ENCODE measurements at places on chromosomes 7 and 10.

DNA sequence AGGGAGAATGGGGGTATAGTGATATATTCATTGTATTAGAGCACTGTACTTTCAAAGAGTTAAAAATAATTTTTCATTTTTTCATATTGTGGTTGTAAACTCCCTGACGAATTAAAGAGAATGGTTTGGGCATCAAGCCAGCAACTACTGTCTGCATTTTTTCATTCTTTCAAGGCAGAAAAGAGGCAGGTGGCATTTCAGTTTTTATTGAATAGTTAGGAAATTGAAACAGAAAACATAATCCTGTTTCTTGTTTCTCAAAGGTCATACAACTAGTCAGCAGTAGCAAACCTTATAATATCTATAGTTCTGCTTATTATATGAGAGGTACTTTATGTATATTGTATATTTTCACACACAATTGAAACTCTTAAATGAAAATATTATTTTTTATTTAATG lies 303.9 kb upstream of the KCND2 start:
- no peak for DNase-seq

GRCh38 chr7:100126931-100127865 lies at the start of gene MBLAC1:
TSS of gene MBLAC1 (plus strand) at chr7:100126967. CDS start at chr7:100127396, 429 bp downstream.
- peak; percentile 94 for DNase-seq

DNA sequence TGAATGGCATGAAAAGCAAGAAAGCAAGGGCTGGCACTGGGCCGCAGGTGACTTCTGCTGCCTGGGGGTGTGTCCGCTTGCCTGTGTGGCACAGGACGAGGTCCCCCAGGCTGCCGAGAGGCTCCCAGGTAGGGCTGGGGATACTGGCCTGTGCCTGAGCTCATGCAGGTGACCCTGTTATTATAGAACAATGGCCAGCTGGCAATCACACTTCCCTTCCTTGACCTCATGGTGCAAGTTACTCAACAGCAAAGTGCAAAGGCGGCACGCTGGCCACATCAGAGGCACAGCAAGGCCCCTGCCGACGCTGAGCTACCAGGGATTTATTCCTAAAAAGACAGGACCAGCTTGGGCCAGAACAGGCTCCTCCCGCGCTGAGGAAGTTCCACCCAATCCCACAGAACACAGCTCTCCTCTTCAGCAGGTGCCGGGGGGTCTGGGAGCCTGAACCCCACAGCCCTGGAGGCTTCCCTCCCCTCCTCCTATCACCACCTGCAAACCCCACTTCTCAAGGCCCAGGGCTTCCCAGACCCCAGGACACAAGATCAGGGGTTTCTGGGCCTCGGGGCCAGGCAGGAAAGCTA lies 1.4 kb upstream of the ADAM8 start:
- no peak for DNase-seq

- DNase-seq = no peak
These were observed 32.2 kb downstream of the SPOCK2 start for GRCh38 chr10:72056113-72056512.

DNA sequence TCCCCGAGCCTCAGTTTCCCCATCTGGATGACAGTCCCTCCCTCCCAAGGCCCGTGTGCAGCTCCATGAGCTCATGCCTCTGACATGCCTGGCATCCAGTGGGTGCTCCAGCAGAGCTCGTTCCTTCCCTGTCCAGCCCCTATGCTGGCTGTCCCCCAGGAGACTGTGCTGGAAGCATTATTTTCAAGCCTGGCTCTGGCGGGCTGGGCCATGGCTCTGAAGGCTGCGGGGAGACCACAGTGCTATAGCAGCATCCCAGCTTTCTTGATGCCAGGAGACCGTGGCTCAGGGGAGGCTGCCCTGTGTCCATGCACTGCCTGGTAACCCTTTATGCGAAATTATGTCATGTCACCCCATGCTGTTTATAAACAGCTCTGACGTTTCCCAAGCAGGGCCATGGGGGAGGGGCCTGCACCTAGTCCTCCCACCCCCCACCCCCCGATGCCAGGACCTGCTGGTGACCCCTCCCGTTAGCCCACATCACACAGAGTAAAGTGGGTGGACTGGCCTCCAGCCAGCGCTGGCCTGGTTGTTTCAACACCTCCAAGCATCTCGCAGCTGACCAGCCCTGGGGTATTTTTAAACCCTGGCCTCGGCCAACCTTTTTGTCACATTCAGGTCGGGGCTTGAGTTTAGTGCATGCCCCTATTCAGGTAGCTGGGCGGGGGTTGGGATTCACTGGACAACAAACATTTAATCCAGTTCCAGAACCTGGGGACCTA lies 105.9 kb upstream of the ZNF716 start:
- DNase-seq = no peak

DNA sequence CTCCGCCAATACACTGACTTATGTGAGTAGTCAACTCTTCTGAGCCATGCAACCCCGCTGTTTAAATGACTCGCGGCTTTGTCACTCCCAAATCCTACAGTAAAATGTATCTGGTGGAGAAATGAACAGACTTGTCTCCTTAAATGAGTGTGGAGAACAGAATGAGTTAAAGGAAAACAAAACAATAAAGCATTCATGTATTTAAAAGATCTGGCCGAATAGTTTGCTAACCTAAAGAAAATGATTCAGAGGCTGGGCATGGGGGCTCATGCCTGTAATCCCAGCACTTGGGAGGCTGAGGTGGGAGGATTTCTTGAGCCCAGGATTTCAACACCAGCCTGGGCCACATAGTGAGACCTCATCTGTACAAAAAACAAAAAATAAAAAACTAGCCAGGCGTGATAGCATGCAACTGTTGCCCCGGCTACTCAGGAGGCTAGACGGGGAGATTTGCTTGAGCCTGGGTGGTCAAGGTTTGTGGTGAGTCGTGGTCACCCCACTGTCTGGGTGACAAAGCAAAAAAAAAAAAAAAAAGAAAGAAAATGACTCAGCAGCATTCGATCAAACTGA lies 86.5 kb upstream of the PFKP start:
- no peak for DNase-seq

DNA sequence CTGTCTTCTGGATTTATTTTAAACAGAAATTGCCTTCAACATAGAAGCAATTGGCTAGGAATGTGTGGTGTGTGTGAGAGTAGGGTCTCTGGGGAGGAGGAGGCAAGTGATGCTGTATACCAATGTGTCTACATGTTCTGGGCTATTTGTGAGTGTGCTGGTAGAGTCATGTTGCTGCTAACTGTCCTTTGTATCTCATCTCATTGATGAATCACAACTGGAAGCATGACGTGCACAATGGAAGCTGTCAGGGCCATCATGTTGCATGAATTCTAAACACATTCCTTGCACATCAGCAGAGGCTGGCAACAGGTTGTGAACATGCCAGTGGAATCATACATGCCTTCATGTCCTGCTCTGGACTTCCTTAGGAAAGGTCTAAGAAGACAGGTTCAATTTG lies 199.7 kb downstream of the BMPER start:
- DNase-seq = no peak

All from NCI-H1436 (cell line).